ENCODE measurements at places on chromosomes 1 and 21.

GRCh38 chr1:165116171-165116570, 240.3 kb downstream of the LMX1A start:
- no peak for DNase-seq

DNA sequence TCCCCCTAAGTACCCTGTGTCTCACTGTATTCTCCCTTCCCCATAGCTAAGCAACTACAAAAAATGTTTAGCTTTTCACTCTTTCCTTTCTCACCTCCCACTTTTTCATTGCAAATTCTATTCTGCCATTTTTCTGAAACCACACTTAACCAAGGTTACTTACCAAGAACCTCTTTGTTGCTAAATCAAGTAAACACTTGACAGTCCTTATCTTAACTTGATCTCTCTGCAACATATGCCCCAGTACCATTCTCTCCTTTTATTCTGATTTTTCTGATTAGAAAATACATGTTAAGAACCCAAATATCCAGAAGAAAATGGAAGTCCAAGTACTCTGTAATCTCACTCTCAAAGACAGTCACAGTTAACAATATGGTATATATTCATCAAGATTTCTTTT, 16.0 kb downstream of the EVI5 start:
- DNase-seq, result no peak

GRCh38 chr1:86992861-86993260, 78.4 kb downstream of the HS2ST1 start:
- DNase-seq, result no peak

GRCh38 chr1:186819563-186819962, 9.2 kb upstream of the PLA2G4A start:
- DNase-seq, result no peak

DNA sequence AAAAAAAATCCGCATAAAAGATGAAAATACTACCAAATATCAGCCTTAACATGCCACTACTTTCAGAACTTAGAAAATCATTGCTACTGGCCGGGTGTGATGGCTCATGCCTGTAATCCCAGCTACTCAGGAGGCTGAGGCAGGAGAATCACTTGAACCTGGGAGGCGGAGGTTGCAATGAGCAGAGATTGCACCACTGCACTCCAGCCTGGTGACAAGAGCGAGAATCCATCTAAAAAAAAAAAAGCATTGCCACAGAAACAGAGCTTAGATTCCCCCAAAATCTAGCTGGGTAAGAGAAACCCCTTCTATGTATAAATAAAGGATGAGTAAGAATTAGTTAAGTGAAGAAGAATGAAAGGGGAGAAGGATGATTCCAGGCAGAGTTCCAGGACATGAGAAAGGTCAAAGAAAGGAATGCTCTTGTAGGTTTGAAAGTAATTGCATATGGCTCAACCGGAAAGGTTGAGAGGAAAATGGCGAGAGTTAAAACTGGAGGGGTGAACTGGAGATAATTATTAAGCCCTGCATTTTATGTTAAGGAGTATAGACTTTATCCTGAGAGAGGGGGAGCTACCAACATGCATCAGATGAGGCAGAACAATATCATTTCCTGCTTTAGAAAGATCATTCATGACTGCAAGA, 19.7 kb upstream of the NRDC start:
- DNase-seq, result no peak

GRCh38 chr21:33586927-33587326, 1.6 kb downstream of the DONSON start:
- DNase-seq, result no peak

GRCh38 chr1:197394831-197395608, 127.0 kb downstream of the CRB1 start:
- no peak for DNase-seq

- no peak for DNase-seq
These were observed 637 bp downstream of the NHLH1 start for GRCh38 chr1:160367516-160367900.

GRCh38 chr1:70487910-70488665, 77.0 kb downstream of the CTH start:
- peak; percentile 71 for DNase-seq

GRCh38 chr1:172670316-172670715, 11.4 kb downstream of the FASLG start:
- DNase-seq, result no peak

DNA sequence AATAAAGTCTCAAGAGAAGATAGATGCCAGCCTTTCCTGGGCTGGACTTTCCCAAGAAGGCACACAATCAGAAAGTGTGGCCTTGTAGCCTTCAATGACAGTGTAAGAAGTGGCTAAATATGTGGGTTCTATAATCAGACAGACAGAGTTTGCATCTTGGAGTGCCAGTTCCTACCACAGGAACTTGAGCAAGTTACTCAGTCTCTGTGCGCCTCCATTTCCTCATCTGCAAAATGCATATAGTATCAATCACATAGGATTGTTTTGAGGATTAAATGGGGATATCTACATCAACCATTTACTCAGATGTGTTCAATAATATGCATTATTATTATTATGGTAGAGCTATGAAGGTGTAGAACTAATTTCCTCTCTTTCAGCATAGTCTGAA, 176.8 kb upstream of the PTBP2 start:
- no peak for DNase-seq

GRCh38 chr1:159936273-159936904, 9.0 kb downstream of the IGSF9 start:
- peak; percentile 90 for DNase-seq

- DNase-seq, result no peak
These were observed 1102.8 kb downstream of the BRINP3 start for GRCh38 chr1:189374816-189375215.

- DNase-seq, result no peak
These were observed 28.2 kb upstream of the LGALS8 start for GRCh38 chr1:236495467-236496112.

DNA sequence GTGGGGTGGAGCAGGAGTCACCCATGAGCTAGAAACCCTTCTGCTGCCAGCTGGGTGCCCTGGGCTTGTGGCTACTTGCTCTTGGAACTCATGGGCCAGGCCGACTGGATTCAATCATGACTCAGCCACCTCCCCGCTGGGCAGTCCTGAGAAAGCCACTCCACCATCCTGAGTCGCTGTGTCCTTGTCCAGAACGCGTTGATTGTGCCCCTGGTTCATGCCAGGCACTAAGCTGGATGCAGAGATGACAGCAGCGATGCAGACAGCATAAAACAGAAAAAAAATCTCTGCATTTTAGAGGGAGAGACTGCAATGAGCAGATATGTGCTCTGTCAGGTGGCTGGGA, 10.6 kb downstream of the PADI1 start:
- no peak for DNase-seq

DNA sequence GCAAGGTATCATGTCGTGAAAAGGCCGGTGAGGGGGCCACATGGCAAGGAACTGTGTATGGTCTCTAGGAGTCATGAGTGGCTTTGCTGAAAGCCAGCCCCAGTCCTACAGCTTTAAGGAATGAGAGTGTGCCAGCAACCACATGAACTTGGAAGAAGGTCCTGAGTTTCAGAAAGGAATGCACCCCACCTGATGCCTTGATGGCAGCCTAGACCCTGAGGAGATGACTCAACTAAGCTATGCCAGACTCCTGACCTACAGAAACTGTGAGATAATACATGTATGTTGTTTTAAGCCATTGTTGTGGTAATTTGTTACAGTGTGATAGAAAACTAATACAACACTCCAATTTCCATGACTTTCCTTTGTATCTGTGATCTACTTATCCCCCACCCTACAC, 33.5 kb upstream of the AKT3 start:
- no peak for DNase-seq

- DNase-seq, result no peak
These were observed 48.0 kb upstream of the GRIK1 start for GRCh38 chr21:29987762-29988161.

DNA sequence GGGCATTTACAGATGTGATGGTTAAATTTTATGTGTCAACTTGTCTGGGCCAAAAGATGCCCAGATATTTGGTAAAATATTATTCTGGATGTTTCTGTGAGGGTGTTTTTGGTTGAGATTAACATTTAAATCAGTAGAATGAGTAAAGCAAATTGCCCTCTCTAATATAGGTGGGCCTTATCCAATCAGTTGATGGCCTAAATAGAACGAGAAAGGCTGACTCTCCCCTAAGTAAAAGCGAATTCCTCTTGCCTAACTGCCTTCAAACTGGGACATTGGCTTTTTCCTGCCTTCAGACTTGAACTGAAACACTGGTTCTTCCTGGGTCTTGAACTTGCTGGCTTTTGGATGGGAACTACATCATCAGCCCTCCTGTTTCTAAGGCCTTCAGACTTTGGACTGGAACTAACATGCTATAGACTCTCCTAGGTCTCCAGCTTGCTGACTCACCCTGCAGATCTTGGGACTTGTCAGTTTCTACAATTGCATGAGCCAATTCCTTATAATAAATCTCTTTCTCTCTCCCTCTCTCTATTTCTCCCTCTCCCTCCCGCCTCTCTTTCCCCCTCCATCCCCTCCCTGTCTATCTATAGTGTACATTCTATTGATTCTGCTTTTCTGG, 10.2 kb upstream of the NAV1 start:
- no peak for DNase-seq

- peak; percentile 58 for DNase-seq
These were observed 6.2 kb downstream of the S100A7A start for GRCh38 chr1:153422450-153423068.

GRCh38 chr1:159428536-159428935, 3.5 kb upstream of the OR10J4 start:
- no peak for DNase-seq

DNA sequence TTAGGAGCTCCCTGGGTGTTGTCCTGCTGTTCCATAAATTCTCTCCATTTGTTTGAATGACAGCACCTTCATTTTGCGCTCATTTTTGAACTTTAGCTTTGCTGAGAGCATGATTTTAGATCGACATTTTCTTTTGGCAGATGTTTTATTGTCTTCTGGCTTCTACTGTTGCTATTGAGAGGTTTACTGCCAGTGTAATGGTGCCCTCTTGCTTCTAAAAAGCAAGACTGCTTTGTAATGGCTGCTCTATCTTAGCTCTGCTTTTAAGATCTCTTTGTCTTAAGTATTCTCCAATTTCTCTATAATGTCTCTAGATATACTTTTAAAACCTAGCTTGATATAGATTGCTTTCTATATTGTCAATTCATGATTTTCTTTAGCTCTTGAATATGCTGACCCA, 27.8 kb downstream of the THEM4 start:
- no peak for DNase-seq

DNA sequence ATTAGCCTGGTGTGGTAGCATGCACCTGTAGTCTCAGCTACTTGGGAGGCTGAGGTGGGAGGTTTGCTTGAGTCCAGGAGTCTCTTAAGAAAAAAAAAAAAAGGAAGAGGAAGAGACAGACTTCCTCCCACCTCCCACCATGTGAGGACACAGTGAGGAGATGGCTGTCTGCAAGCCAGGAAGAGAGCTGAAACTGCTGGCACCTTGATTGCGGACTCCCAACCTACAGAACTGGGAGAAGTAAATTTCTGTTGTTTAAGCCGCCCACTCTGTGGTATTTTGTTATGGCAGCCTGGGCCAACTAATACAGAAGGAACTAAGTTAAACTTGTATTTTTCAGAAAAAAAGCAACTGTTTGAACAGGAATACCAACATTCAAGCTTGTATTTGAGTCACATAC, 21.7 kb downstream of the DOP1B start:
- no peak for DNase-seq

DNA sequence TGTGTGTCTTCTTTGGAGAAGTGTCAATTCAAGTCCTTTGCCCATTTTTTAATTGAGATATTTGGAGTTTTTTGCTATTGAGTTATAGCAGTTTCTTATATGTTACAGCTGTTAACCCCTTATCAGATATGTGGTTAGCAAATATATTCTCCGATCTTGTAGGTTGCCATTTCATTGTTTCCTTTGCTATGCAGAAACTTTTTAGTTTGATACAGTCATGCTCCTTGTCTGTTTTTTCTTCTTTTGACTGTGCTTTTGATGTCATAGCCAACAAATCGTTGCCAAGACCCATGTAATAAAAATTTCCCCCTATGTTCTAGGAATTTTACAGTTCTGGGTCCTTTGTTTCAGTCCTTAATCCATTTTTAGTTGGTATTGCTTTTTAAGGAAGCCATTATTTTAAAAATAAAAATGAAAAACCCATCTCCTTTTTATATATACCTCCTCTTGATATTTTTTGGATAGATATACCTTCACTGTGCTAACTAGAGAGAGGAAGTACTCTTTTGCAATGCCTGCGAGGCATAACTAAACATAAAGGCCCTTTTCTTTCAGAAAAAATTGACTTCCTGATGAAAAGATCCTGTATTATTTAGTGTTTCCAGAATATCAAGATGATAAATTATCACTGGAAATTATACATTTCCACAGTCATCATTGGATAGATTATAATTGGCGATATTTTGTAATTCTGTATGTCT, 127.8 kb downstream of the HS2ST1 start:
- DNase-seq, result no peak

DNA sequence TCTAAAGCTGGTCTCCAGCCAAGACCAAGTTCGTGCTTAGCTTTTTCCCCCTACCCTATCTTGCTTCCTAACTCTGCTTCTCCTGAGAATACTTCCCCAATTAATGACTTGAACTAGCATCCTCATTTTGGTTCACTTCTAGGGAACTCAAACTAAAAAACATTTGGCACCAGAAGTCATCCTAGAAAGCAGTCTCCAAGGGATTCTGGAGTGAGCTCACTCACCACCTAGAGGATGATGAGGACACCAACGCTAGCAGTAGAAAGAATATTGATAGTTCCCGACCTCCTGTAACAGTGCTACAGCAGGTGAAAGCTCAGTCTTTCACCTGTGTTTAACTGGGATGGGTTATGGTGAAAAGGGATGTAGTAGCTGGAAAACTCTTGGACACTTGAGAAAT, 4.7 kb upstream of the PSMB2 start:
- DNase-seq, result no peak

DNA sequence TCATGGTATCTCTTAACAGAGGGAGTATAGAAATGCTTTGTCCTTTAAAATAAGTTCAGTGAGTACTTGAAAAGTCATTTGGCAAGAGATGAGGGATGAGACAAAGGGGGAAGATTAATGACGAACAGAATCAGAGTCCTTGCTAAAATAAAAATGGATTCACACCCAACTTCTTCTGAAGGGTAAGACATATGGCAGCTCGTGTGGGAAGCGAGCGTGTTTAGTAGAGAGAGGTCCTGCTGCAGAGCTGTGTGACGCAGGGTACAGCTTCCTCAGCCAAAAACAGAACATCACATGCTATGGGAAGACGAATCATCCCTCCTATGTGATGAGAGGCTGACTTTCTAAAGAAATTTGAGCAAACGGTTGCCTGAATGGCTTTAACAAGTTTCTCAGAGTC, 158.5 kb upstream of the LMO4 start:
- DNase-seq, result no peak

- no peak for DNase-seq
These were observed 17.0 kb upstream of the BLACAT1 start for GRCh38 chr1:205472737-205473441.

DNA sequence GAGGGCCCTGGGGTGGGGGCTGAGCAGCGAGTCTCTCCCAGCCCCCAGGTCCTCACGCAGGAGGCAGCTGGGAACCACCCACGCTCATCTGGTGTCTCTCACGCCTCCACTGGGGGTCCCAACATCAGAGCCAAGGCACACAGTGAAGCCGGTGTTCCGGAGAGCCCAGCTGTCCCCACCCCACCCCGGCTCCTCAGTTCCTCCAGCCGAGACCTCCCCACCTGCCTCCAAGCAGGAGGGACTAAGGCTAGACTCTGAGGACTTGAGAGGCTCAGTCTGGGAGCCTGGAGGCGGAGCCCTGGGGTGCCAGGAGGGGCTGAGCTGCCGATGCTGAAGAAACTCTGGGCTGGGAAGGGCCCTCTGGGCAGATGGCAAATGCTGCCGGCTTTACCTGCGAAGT, 1.6 kb upstream of the HPCA start:
- no peak for DNase-seq

- DNase-seq, result no peak
These were observed 206.4 kb upstream of the LYPLAL1 start for GRCh38 chr1:218967254-218967653.

All from HAP-1 (cell line).